ENCODE measurements at places on chromosomes 2 and 18.

GRCh38 chr2:112092286-112093041 lies 37.4 kb downstream of the TMEM87B start:
- DNase-seq, result peak; percentile 69

DNA sequence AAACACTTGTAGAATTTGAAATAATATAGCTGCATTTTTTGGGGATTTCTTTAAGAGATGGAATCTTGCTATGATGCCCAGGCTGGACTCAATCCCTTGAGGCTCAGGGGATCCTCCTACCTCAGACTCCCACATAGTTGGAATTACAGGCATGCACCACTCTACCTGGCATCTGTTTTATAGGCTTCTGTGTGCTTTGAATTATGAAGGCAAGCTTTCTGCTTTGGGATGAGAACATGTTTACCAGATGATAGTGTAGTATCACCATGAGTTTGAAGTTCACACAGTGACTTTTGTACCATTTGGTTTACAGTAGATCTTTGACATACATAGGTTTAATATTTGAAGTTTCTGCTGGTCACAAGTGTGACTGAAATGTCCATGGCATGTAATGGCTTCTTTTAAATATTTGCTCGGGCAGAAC lies 10.7 kb downstream of the CNOT11 start:
- DNase-seq, result no peak

DNA sequence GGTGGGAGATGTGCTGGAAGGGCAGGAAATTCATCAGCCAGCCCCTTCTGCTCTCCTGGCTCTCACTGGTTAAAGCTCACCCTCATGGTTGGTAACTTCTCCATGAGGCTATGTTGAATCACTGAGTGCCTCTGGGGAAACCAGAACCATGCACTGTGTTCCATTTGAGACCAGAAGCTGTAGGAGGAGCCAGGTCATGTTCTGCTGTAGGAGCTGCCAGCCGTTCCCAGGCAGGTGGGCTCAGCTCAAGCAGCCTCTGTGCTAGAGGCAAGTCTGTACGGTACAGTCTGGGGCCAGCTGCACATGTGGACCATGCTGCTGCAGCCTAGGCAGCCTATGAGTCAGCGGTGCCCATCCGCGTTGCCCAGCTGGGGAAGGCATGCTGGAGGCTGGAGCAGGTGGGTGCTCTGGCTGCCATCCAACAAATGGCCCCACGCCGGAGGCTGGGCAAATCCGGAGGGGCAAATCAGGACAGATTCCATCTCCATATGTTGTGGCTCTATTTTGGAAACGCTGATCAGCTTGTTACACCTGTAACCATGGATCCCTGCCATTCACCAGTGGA lies 22.0 kb upstream of the KCNF1 start:
- DNase-seq, result no peak

GRCh38 chr18:24362757-24363156 lies 34.9 kb downstream of the OSBPL1A start:
- no peak for DNase-seq

- DNase-seq, result no peak
Observed at GRCh38 chr18:59685501-59685900, 11.7 kb downstream of the CCBE1 start.

- no peak for DNase-seq
Observed at GRCh38 chr2:96859681-96860064, 1.9 kb upstream of the ANKRD39 start.

GRCh38 chr2:45836740-45837139 lies 185.3 kb downstream of the PRKCE start:
- DNase-seq, result no peak

- DNase-seq, result no peak
Observed at GRCh38 chr2:240213476-240214421, 73.3 kb upstream of the OTOS start.

GRCh38 chr2:159677654-159678053 lies 34.7 kb upstream of the MARCHF7 start:
- DNase-seq, result peak; percentile 28

- no peak for DNase-seq
Observed at GRCh38 chr2:199310771-199311585, 146.8 kb downstream of the SATB2 start.

- no peak for DNase-seq
Observed at GRCh38 chr2:216504376-216504762, 5.7 kb downstream of the RPL37A start.

DNA sequence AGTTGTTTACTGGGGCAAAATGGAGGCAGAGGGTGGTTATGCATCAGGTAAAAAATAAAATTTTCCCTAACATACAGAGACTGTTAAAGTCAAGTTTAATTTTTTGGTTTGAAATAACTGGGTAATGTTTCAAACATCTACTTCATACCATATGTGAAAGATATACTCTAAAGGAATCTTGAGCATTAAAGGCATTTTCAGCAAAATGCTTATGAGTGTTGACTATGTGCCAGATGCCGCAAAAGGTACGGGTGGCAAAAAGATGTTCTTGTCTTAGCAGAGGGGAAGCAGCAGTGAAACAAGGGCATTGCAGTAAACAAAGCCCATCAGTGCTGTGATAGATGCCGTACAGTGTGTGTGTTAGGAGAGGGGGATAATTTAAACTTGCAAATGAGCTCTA lies 263.1 kb upstream of the ID2 start:
- DNase-seq, result peak; percentile 63

- no peak for DNase-seq
Observed at GRCh38 chr2:118833716-118834439, 13.6 kb downstream of the EN1 start.

DNA sequence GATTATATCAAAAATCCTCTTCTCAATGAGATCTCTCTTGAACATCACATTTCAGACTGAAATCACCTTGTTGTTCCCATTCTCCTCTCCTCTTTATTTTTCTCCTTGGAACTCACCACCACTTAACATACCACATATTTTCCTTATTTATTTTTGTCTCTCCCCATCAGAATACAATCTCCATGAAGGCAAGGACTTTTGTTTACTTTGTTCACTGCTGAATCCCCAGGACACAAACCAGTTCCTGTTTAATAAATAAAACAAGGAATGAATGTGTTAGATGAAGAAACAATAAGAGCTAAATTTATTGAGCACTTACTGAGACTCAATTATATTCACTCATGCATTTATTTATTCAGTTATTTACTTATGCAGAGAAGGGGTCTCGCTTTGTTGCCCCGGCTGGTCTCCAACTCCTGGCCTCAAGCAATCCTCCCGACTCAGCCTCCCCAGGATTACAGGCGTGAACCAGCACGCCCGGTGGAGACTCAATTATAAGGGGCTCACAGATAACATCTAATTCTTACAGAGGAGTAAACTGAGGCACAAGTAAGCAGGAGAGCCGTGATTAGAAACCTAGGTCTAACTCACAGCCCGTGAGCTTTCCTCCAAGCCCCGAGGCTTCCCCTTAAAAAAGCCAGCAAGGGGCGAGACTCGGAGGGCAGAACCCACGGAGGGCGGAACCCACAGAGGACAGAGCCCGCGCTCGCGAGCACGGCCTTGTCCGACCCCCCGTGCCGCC lies 616 bp upstream of the TAF1B start:
- DNase-seq, result no peak

- no peak for DNase-seq
Observed at GRCh38 chr2:129734343-129735034, 245.0 kb upstream of the RAB6C start.

GRCh38 chr2:205352094-205352493 lies 330.2 kb upstream of the NRP2 start:
- DNase-seq, result no peak
